ENCODE measurements at places on chromosomes 12 and 14. TPM values are rescaled to one million over a fixed set of nuclear protein-coding genes. Genes with fewer than 3 reads are reported as not detected.
A peak's percentile ranks its signal among the peaks of the same experiment; 100 is the strongest.

GRCh38 chr12:64273527-64274403, 51.7 kb upstream of the KICS2 start:
- no peak for DNase-seq

C12orf42 gene
- 0.16 TPM for polyA plus RNA-seq

DNA sequence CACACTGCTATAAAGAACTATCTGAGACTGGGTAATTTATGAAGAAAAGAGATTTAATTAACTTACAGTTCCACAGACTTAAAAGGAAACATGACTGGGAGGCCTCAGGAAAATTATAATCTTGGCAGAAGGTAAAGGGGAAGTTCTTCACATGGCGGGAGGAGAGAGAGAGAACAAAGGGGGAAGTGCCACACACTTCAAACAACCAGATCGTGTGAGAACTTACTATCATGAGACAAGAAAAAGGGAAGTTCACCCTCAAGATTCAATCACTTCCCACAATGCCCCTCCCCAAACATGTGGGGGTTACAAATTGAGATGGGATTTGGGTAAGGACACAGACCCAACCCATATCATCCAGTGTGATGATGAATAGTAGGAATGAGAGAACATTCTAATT, 366.5 kb downstream of the LRFN5 start:
- DNase-seq, result no peak

GALNT8 gene
- polyA plus RNA-seq, result 19.5 TPM

SERPINA10 gene
- polyA plus RNA-seq, result 0.90 TPM

- peak; percentile 62 for DNase-seq
Measured at GRCh38 chr12:49827401-49828099, 663 bp downstream of the NCKAP5L start.

- DNase-seq, result no peak
Measured at GRCh38 chr12:105335856-105336255, 5.4 kb downstream of the C12orf75 start.

GRCh38 chr12:56988207-56988739, 18.1 kb downstream of the ZBTB39 start:
- DNase-seq, result peak; percentile 30

MYH7 gene
- 0.91 TPM for polyA plus RNA-seq

- no peak for DNase-seq
Measured at GRCh38 chr14:63468294-63468693, 74.9 kb downstream of the PPP2R5E start.

DNA sequence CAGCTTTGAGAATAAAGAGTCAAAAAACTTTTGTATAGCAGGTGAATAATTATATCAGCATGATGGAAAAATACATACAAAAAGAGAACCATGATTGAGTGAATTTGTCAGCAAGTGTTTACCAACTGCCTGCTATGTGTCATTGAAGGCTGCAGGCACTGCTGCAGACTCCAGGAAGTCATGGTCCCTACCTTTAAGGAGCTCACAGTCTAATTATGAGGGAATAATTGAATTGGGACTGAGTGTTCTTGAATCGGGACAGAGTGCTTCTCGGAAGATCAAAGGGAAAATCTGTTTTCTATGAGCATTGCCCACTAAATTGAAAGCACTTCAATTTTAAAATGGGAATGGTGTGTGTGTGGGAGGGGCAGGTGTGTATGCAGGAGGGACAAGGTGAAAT, 9.5 kb downstream of the OR10AD1 start:
- no peak for DNase-seq

BCAT1 gene
- polyA plus RNA-seq, result 6.1 TPM

- DNase-seq, result no peak
Measured at GRCh38 chr12:12749433-12749832, 32.3 kb downstream of the CDKN1B start.

HOXC4 gene
- polyA plus RNA-seq, result 14.0 TPM

DNA sequence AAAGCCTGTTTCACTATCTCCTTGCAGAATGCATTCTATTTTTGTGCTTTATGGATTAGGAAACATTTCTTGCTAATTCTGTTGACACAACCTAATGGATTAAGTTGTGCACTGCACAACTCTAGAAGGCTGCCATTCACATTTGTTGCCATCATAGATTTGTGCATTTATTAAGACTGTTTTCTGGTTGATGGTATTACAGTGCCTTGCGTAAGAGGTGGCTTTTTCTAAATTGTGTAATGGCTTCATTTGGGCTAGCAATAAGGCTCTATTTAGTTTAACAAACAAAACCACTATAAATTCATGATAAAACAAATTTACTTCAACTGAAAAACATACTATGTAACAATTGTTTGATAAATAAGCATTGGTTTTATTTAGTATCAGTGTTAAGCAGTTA, 175.9 kb downstream of the TRHDE start:
- no peak for DNase-seq

DNA sequence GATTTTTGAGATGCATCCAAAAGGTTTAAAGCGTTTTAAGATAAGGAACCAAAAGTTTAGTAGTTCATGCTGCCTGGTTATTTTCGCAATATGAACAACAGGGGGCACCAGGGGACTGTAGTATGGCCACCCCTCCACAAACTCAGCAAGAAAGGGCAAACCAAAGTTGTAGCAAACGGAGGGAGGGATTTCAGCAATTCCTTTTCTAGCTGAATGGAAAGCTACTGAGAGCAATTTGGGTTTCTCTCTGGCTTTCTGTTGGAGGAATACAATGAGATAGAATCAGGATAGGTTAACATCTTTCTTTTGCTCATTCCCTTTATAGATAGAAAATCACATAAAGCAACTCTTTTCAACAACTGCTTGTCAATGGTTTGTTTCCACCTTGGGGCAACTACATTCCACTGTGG, 62.5 kb downstream of the DRAM1 start:
- peak; percentile 33 for DNase-seq

NGB gene
- 3.1 TPM for polyA plus RNA-seq

GRCh38 chr14:60654334-60654821, 5.1 kb upstream of the SIX1 start:
- DNase-seq, result no peak

HCAR1 gene
- 0.46 TPM for polyA plus RNA-seq

DNA sequence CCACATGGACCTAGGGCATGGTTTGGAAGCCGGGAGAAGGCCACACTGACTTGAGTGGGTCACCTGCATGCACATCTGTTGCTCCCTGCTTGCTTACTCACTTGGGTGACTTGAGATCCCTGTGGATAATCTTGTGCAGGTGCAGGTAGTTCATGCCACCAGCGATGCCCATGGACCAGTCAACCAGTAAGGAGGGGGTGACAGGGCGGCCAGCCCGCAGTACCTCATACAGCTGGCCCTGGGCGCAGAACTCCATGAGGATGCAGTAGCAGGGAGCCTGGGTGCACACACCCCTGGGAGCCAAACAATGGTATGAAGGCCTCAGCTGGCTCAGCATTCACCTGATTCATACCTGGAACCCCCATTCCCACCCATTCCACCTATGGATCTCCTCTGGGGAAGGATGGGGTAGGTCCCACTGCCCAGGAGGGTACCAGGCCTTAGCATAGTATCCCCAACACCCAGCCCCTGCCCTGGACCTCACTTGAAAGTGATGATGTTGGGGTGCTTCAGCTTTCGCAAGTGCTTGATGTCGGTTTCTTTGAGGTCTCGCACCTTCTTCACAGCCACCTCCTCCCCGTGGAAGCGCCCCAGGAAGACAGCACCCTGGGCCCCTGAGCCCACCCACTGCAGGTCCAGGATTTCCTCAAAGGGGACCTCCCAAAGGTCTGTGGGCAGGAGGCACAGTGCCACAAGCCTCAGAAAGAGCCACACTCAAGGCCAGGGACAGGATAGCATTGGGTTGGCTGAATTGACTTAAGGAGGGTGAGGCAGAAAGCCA, 13.1 kb downstream of the MAP3K12 start:
- no peak for DNase-seq

GARIN6 gene
- polyA plus RNA-seq, result not detected

FGF23 gene
- polyA plus RNA-seq, result 6.5 TPM

DNA sequence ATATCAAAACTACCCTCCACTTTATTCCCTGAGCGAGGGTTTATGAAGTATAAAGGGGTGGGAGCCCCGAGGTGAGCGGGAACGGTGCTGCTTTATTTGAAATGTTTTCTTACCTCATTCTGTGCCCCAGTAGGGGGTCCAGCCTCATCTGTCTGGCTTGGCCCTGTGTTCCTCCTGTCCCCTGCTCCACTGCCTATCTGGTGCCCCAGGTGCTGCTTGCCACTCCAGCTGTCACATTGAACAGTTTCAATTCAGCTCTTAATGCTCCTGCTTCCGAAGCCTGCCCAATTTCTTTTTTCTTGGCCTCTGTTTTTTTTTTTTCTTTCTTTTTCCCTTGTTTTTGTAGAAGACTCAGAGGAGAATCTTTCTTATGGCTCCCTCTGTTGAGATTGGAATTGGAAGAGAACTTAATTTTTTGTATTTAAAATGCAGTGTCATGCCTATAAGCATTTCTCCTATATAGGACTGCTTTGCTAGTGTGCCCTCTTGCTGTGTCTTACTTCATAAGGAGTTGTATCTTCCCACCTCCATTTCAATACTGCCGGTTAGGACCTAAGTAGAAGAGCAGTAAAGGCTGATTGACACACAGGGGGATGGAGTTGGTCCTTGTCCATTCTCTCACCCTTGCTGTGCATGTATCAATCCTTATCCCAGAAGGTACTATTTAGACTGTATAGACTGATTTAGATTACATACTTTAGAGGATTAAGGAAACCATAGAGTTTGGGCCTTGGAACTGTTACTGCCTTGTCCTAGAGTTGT, 2.3 kb downstream of the ATXN7L3B start:
- DNase-seq, result peak; percentile 12

DNA sequence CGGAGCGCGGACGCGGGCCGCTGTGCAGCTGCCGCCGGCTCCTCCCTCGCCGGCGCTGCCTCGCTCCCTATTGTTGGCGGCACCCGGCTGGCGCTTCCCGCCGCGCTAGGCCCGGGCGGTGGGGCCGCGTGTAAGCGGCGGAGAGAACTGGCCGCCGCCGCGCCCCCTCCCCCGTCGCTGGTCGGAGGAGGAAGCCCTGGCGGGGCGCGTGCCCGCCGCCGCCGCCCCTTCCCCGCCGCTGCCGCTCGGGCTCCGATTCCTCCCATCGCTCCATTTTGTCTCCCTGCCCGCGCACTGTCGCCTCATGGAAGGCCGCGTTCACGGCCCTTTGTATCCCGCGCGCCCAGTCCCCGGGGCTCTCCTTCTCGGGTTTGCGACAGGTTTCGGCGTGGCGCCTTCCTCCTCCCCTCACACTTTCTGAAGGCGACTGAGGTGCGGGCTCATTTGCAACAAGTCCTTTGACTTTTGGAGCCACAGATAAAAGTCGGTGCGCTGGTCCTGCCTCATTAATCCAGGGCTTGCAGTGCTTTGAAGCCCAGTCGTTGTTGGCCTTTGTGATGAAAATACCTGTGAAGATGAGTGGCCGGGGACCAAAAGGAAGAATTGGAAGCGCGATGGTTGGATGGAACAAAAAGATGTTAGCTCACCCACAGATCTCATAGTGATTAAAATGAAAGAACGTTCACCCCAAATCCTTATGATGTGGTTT, 707 bp downstream of the CPSF6 start:
- DNase-seq, result peak; percentile 82

DNA sequence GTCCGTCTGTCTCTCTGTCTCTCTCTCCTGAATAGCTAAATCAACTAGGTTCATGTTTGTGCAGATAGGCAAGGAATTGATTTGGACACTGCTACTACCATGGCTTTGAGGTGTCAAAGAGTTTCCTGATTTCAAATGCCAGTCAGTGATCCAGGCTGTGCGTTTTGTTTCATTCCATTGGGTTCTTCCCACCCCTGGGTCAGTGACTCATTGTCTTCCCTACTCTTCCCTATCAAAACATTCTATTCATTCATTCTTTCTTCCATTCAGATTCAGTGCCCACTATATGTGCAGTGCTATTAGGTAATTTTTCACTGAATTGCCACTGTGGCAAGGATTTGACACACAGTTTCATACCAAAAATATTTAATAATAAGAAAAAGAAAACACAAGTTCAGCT, 50.4 kb downstream of the RPH3A start:
- no peak for DNase-seq

GRCh38 chr12:16074894-16075293, 163.8 kb downstream of the DERA start:
- DNase-seq, result no peak

GRCh38 chr12:120537856-120538220, 3.7 kb downstream of the RNF10 start:
- no peak for DNase-seq

DNA sequence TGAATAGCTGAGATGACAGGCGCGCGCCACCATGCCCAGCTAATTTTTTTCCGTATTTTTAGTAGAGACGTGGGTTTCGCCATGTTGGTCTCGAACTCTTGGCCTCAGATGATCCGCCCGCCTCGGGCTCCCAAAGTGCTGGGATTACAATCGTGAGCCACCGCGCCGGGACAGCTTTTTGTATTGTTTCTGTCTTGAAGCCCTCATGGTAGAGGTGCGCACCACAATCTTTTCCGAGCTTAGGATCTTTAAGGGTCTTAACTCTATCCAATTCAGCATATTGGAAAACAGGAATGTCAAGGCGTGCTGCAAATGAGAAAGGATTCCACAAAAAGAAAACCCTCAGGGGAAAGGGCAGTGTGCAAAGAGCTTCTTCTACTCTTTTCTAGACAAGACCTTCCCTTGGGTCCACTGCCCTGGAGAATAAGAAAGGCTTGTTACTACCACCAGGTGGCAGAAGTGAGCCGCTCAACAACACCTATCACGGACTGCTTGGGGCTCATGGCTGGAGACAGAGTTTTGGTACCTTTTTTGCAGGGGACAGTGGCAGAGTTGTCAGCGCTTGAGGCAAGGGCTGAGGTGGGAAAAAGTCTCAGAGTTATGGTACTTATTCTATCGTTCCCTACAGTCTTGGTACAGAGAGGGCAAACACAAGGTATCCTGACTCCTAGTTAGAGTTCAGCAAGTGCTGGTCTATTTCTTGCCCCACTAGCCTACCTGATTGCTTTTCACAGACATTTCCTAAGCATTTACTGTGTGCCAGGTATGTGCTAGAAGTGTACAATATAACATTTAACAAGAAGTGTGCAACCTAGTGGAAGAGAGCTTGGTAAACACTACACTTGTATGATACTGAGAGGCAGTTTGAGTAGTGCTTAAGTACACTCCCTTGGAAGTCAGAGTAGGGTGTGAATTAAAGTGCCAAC, 16.4 kb upstream of the SP7 start:
- peak; percentile 82 for DNase-seq

DNA sequence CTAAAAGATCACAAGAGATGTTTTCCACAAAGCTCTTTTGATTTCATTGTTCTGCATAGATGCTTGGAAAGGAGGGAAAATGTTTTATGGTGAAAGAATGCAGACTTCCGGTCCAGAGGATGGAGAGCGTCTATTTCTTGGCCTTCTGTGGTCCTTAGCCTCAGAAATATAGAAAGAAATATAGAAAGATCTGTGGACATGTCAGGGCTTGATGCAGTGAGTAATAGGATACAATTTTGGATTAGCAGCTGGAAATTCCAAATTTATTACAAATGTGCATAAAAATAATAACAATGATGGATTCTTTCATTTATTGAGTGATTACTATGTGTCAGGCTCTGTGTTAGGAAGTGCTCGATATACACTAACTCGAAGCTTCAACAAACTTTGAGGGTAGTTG, 20.2 kb downstream of the AKAP6 start:
- no peak for DNase-seq

- no peak for DNase-seq
Measured at GRCh38 chr12:117830471-117830870, 138.3 kb downstream of the KSR2 start.
